ENCODE measurements at places on chromosomes 6 and 20.

DNA sequence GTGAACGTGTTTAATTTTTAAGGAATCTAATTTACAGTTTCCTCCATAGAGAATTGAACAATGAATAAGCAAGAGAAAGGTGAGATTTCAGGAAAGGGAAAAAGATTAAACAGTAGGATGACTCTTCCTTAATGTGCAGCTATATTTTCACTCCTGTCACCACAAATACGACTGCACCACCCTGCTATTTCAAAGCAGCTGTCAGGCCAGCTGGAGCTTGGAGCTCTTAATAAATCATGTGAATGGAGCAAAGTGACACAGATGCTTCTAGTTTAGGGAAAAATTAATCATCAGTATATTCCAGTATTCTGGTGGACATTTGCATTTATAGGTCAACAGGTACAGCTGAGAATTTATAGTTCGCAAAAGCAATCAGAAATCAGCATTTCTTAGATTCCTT, 56.5 kb upstream of the PKIB start:
- DNase-seq, result no peak

DNA sequence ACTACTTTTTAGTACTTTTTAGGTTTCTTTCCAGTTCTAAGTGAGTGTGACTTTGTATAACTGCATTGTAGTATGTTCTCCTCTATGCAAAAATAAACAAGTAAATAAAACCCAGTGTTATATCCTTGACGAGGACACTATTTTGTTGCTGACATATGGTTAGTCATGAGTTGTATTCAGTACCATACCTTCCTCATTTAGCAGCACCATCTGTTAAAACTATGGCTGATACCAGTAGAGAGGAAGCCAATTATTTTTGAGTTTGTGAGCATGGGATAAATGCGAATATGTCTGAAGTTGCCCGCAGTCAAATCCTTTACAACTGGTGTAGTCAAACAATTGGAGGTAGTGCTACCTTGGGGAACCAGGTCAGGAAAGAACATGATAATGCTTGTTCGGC, 74.1 kb downstream of the CDKAL1 start:
- DNase-seq, result no peak

DNA sequence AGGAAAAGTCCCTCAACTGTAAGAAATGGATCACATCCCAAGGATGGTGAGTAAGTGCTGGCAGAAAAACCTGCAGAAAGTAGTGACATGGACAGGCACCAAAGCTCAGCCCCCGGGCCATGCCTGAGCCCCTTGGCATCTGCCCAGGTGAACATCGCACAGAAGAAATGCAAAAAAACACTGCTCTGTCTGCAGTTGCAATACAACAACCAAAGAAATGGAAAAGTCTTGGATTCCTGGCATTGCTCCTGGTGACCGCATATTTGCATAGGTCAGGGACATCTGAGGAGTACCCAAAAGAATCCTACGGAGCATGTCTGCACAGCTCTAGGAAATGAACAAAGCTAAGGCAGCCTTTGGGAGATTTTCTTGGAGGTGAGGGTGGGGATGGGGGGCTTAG, 63.1 kb upstream of the PTPRT start:
- no peak for DNase-seq

DNA sequence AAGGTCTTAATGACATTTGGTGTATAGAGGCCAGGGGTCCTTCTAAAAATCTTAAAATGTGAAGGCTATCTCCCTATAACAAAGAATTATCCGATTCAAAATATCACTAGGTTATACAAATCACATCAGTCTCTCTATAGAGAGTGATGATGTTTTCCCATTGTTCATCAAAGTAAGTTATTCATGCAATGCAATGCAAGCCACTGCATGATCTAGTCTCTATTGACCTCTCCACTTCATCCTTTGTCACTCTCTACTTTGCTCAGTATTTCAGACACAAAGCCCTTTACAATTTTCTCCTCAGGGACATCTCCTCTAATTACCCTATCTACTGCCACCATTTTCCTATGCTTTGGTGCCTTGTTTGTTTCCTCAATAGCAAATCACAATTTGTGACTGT, 628.0 kb downstream of the HTR1B start:
- no peak for DNase-seq

DNA sequence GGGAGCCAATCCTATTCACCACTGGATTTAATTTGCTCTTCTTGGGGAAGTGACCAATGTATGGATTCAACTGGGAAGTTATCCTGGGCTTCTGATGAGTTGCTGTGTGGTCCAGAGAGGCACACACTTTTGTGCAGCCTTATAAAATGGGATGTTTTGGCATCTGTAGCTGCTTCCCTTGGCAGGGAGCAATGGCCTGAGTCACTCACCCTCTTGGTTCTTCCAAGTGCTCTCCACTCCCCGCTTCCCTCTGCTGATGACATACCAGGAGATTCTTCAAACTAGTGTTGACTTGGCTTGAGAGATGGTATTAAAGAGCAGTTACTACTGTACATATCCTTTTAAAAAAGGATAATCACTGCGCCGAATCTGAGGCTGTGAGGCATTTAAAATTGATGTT, 105.8 kb downstream of the JARID2 start:
- peak; percentile 60 for DNase-seq

GRCh38 chr6:45031601-45032000, 296.5 kb upstream of the RUNX2 start:
- DNase-seq, result peak; percentile 7

- no peak for DNase-seq
Measured at GRCh38 chr6:149300563-149300962, 16.9 kb upstream of the TAB2 start.

- no peak for DNase-seq
Measured at GRCh38 chr6:169472786-169473416, 219.3 kb upstream of the THBS2 start.

- no peak for DNase-seq
Measured at GRCh38 chr20:9995510-9996272, 39.1 kb upstream of the ANKEF1 start.

DNA sequence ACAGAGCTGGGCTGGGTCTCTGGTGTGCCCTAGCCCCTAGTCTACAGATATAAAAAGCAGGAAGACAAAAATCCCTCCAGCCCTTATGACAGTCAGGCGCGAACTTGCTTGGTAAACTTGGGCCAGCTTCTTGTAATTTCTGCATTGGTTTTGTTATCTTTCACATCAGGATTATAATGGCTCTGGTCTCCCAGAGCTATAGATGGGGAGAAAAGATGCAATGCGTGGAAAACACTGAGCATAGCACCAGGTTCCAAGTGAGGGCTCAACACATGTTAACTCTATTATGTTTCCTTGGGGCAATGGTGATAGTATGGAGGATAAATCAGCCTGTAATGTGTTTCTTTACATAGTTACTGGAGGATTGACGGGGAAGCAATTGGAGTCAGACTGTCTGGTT, 246.8 kb upstream of the KCNG1 start:
- no peak for DNase-seq

Measured in choroid plexus epithelial cell (primary cell).